ENCODE measurements at places on chromosomes 13 and 19.
A peak's percentile ranks its signal among the peaks of the same experiment; 100 is the strongest.

GRCh38 chr13:54183728-54184127 is 1155.1 kb downstream of the OLFM4 start:
- DNase-seq, result peak; percentile 67

DNA sequence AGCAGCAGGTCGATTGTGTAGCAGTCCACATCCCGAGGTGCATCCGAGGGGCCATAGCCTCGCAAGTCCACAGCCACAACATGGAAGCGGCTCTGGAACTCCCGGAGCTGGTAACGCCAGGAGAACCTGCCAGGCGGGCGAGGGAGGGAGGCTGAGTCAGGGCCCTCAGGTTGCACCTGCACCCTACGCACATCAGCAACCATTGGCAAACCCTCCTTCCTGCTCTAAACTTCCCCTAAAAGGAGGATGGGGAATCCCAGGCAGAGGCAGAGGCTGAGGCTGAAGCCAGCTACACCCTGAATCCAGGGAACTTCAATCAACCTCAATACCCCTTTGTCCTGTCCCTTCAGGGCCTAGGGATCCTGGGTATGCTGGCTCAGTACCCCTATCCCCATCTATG is 977 bp downstream of the EPHX3 start:
- DNase-seq, result no peak

DNA sequence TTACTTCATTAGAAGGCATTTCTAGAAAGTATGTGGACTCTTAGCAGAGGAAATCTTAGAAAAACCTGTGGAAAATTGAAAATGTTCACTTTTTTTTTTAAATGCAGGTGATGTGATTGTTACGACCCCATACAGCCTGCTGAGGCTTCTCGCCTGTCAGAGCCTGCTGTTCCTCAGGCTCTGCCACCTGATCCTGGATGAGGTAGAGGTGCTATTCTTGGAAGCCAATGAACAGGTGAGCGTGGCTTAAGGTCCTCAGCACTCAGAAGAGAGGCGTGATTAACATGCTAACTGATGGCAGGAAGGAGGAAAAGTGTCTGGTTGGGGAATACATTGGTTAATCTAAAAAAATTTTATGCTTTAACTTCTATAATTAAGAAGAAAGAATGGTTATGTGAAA is 71.4 kb downstream of the SLC7A9 start:
- DNase-seq, result no peak

DNA sequence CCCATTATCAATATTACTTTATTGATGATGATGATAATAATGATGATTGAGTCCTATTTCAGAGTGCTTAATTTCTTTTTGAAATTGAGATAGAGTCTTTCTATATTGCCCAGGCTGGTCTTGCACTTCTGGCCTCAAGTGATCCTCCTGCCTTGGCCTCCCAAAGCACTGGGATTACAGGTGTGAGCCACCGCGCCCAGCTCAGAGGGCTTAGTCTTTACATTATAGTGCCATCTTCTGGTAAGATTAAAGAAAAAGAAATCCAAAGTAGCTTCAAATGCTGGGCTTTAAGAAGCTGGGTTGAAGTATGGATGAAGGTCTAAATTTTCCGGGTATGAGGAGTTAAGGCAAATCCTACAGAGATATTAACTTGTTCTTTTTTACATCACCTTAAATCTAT is 3.4 kb upstream of the ZNF333 start:
- peak; percentile 16 for DNase-seq

- no peak for DNase-seq
Measured at GRCh38 chr13:99384468-99384867, 77.3 kb upstream of the GPR183 start.

- no peak for DNase-seq
Measured at GRCh38 chr13:37059848-37060192, 332 bp upstream of the SUPT20H start.

DNA sequence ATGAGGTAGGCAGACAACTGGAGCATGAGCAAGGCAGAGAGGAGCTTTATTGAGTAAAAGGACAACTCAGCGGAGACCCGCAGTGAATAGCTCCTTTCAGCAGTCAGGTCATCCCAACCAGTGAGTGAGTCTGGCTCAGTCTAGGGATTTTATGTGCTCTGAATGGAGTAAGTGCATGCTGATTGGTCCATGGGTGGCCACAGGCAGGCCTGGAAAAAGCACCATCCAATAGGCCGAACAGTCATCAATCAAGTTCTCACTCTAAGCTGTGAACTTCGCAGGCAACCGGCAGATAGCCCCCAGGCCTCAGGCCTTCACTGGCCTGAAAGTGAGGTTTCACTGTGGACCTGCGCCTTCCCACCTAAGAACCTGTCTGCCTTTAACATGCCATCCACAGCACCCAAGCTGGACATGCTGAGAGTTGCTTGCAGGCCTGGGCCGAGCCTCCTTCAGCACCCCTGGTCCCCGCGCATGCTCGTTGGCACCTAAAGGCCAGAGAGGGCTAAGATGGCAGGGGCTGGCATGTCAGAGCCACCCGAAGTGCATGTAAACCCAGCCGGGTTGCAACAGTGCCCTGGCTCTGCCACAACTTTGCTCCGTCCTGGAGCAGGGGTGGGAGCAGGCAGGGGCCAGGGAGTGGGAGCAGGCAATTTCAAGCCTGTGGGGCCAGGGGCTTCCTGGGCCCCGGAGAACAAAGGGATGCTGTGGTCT is 698.7 kb downstream of the SLITRK1 start:
- DNase-seq, result no peak

- DNase-seq, result no peak
Measured at GRCh38 chr13:44629465-44630183, 53.5 kb upstream of the TSC22D1 start.

GRCh38 chr19:5336195-5336965 is 4.2 kb downstream of the PTPRS start:
- DNase-seq, result peak; percentile 23

GRCh38 chr13:41361491-41361890 is 50.4 kb downstream of the NAA16 start:
- no peak for DNase-seq

DNA sequence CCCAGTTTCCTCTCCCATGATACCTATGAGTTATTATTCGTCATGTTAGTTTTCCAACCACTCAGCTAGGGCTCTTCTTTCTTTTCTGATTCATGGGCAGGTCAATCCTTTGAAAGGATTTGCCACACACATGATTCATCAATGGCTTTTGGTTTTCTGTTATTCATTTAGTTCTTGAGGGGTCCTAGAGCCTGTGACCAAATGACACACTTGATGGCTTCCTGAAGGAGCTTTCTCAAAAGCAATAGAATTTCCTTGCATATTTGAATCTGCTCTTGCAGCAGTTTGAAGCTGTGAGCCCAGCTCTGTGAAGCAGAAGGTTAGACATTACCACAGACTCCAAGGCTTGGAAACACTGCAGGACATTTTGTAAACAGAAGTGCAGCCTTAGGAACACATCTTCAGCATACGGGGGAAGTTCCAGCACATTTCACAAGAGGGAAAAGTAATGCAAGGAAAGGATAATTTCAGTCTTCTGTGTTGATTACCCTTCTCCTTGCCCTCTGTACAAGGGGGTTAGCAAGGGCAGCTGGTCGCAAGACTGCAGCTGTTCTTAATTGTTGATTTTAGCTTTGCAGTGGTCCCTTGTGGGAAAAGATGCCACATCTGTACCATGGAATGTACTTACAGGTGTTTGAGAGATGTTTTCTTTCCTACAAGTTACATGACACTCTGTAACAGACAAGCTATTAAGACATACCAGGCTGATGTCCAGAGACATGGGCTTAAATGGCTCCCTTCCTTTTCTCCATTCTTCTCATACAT is 338.6 kb downstream of the KCNRG start:
- DNase-seq, result no peak

GRCh38 chr19:5269279-5269678 is 71.3 kb downstream of the PTPRS start:
- no peak for DNase-seq

- DNase-seq, result no peak
Measured at GRCh38 chr13:98599502-98600328, 22.8 kb upstream of the STK24 start.

DNA sequence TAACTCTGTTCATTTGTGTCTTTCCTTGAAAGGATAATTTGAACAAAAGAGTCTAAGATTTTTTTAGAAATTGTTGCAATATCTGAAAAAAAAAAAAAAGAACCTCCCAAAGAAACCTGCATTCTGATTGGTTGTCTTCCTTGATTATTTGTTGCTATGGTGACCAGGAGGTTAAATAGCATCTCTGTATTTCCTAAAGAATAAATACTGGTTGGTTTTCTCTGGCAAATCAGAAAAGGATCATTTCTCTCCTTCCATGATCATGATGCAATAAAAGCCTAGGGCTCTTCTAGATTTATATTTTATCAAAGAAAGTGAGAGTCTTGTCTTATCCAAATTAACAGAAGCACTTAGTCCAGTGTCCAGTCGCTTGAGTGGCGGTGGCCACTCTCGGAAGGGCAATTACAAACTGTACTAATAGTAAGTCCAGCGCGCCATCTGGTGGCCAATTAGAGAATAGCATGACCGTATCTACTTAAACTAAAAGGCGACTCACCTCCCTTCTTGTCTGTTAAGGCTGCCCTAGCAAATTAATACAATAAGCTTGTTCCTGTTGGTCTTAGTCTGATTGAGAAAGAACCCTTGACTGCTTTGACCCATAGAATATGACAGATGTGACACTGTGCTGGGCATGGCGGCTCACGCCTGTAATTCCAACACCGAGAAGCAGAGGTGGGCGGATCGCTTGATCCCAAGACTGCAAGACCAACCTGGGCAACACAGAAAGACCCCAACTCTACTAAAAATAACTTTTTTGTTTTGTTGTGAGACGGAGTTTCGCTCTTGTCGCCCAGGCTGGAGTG is 47.0 kb upstream of the PNMA8B start:
- DNase-seq, result peak; percentile 91

- DNase-seq, result no peak
Measured at GRCh38 chr19:9620842-9621155, 233 bp downstream of the ZNF561 start.

- DNase-seq, result no peak
Measured at GRCh38 chr13:78596399-78596735, 7.0 kb downstream of the POU4F1 start.

GRCh38 chr13:92272177-92272576 is 873.8 kb downstream of the GPC5 start:
- DNase-seq, result no peak

- DNase-seq, result no peak
Measured at GRCh38 chr13:110164706-110165105, 142.3 kb downstream of the COL4A1 start.

DNA sequence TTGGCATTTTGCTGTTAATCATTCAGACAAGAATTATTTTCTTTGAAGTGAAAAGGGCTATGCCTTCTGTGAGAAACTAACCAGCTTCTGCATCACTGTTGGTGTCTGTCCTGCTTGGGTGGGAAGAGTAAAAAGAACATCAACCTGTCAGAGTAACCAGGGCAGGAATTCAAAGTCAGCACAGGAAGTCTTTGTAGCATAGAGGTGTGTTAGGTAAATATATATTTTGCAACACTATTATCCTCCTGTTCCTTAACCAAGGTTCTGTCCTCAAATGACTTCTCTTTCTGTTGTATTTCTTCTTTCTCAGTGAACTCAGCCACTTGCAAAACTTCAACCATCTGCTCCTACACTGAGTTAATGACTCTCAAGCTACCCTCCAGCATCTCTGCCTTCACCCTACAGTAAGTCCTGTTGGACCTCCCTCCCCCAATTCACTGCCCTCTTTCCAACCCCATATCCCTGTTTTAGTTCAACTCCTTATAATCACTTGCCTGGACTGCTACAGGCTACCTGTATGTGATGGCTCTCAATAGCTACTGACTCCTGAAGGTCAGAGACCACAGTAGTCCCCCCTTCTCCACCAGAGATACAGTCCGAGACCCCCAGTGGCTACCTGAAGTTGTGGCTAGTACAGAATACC is 49.9 kb downstream of the SMAD9 start:
- DNase-seq, result no peak

DNA sequence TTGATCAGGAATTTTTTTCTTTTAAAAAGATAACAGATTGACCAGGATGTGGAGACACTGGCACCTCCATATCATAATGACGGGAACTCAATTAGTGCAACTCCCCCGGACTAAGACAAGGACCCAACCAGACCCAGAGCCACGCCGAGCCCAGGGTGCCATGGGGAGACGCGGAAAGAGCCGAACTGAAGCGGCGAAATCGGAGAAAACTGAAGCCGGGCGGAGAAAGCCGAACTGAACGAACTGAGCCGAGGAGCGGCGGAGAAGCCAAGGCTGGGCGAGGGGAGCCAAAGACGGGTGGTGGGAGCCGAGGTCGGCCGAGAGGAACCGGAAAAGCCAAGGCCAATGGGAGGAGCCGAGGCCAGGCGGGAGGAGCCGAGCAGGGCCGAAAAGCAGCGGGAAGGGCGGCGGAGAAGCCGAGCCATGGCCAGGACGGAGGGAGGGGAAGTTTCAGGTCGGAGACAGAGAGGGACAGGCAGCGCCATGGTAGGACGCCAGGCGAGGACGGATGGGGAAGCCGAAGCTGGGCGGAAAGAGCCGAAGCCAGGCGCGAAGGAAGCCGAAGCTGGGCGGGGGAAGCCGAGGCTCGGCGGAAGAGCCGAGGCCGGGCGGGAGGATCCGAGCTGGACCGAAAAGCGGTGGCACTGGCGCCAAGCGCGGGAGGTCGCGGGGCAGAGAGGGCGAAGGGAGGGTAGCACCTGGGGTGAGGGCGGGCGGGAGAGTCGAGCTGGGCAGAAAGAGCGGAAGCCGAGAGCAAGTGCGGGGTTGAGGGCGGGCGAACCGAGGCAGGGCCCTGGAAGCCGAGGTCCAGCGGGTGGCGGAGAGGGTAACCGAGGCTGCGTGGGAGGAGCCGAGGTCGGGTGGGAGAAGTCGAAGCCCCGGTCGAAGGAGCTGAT is 29.4 kb downstream of the ZNF557 start:
- DNase-seq, result peak; percentile 85

GRCh38 chr13:19845758-19846157 is 17.7 kb downstream of the ZMYM5 start:
- peak; percentile 17 for DNase-seq

DNA sequence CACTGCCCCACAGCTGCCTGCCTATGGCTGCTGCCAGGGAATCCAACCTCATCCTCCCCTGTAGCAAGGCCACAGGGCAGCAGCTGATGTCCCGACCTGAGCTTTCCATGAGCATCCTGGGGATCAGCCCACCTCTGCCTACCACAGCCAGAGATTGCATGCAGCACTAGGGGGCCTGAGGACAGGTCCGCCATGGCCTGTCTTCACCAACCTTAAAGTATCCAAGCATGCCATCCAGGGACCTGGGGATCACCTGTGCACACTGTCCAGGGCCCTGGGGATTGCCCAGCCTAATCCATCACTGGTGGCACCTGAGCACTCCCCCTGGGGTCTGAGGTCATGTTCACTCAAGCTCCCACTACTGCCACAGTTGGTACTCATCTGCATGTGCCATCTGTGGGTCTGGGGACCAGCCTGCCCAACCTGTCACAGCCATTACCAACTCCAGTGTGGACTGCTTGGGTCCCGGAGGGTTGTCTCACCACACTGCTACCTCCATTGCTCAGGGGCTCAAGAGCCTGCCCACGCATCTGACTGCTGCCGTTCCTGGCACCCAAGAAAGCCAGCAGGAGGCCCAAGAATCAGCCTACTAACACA is 53.0 kb downstream of the KCTD15 start:
- DNase-seq, result no peak

DNA sequence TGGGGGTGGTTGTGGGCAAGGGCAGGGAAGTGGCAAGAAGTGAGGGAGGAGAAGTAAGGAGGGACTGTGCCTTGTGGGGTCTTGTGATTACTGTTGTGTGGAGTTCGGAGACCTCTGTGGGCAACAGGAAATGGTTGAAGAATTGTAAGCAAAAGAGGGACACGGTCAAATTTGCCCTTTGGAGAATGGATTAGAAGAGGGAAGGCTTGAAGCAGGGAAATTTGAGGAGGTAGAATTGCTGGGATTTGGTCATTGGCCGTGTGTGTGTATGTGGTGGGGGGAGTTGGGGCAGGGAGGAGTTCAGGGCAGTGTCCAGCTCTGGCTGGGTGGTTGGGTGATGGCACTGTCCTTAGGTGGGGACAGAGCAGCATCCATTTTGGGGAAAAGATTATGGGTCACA is 3.6 kb downstream of the WASF3 start:
- DNase-seq, result no peak

All from HAP-1 (cell line).